ENCODE measurements at places on chromosomes 1 and 21. TPM values are rescaled to one million over a fixed set of nuclear protein-coding genes. Genes with fewer than 3 reads are reported as not detected.

DNA sequence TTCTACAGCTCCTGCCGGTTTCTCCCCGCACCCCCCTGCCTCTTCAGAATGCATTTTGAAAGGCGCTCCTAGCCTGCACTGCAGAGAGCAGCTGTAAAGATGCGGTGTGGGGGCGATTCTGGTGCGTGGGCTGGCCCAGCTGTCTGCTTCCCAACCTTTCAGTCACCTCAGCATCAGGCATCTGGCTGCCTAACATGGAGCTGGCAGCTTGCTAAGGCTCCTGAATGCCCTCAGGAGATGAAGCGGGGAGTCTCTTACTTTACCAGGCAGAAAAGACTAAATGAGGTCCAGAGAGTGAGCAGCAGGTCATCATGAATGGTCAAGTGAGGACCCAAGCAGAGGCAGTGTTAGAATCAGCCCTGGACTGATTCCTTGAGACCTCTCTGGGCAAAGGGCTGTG, 8.7 kb downstream of the IER5 start:
- DNase-seq, result peak; percentile 55

DNA sequence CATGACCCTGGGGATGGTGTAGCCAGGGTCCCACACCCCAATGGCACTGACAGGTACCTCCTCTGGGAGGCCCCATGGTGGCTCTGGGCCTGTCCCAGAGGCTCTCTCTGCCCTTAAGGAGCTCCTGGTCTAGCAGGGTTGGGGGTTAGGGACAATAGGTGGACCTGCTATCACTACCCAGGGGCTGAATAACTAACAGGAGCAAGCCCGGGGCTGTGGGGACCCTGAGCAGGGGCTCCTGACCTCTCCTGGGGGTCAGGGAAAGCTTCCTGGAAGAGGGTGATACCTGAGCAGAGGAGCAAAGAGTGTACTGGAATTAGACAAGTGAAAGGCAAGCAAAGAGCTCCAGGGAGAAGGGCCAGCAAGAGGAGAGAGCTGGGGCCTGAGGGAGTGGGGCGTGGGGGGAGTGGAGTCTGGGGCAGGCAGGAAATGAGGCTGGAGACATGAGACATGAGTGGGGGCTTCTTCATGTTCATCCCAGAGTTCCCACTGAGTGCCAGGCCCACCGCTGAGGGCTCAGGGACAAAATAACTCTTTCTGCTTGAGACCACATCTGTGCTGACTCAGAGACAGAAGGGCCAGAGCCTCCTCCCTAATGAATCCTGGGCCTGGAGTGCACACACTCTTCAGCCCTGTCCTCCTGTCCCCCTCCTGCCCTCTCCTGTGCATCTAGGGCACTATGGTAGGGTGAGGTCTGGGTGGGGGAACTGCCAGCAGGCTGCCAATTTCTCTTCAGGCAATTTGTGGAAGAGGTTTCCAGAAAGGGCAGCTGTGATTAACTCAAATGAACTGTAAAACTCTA, 517.6 kb downstream of the PTPRU start:
- DNase-seq, result no peak

The DMBX1 gene
- total RNA-seq, result not detected

The TMPRSS3 gene
- total RNA-seq, result not detected

- no peak for DNase-seq
These were observed 6.5 kb upstream of the TAGLN2 start for GRCh38 chr1:159931795-159932173.

The CFAP107 gene
- not detected for total RNA-seq

DNA sequence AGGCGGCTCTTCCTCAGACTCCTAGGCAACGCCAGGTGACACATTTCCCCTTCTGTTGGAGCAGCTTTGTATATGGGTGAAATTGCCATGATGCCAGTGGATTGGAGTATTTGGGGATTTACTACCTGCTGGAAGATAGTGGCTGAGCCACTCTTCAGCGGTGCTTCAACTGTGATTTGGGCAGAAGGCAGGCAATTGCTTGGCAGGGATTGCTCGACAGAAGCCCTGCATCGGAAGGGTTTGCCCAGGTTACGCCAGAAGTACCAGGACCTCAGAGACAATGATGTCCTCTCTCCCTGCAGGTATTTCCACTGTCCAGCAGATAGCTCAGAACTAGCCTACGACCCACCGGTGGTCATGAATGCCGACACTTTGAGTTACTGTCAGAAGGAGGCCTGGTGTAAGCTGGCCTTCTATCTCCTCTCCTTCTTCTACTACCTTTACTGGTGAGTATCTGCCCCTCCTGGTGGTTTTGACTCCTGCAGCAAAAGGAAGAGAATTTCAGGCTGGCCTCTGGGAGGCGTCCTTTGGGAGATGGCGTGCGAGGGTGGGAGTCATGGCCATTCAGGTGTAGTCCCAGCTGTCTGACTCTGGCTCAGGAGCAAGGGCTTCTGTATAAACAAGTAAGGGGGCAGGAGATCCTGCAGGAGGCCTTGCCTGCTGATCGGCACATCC, 118.3 kb downstream of the CNIH3 start:
- DNase-seq, result no peak

GRCh38 chr1:200885623-200886402, 8.9 kb upstream of the INAVA start:
- no peak for DNase-seq

The NEXN gene
- total RNA-seq, result 6.0 TPM

GRCh38 chr21:20994790-20995189, 3.4 kb upstream of the NCAM2 start:
- DNase-seq, result no peak

DNA sequence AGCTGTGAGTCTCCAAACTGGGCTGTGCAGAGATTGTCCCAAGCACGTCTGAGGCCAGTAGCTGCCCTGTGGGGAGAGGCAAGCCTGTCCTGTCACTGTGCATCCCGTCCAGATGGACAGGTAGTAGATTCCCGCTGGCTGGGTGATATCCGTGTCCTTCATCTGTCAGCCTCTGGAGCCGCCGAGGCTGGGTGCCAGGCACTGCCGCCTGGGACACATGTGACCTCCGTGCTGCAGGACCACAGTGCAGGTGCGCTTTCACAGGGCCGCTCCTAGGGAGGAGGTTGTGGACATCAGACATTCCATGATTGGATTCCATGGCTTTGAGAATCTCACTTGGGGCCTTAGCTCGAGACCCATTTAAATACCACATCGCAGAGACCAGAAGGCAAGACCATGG, 4.7 kb downstream of the PDXK start:
- DNase-seq, result no peak

The LCE2C gene
- not detected for total RNA-seq

The EDARADD gene
- 1.2 TPM for total RNA-seq

Data from M059J (cell line).